Stromal cell of bone marrow (primary cell): ENCODE measurements at places on chromosomes 1 and 21.

- DNase-seq = peak; percentile 43
These were observed 87.9 kb downstream of the VAV3 start for GRCh38 chr1:107877092-107877491.

- no peak for DNase-seq
These were observed 15.5 kb downstream of the AGRN start for GRCh38 chr1:1035291-1035943.

DNA sequence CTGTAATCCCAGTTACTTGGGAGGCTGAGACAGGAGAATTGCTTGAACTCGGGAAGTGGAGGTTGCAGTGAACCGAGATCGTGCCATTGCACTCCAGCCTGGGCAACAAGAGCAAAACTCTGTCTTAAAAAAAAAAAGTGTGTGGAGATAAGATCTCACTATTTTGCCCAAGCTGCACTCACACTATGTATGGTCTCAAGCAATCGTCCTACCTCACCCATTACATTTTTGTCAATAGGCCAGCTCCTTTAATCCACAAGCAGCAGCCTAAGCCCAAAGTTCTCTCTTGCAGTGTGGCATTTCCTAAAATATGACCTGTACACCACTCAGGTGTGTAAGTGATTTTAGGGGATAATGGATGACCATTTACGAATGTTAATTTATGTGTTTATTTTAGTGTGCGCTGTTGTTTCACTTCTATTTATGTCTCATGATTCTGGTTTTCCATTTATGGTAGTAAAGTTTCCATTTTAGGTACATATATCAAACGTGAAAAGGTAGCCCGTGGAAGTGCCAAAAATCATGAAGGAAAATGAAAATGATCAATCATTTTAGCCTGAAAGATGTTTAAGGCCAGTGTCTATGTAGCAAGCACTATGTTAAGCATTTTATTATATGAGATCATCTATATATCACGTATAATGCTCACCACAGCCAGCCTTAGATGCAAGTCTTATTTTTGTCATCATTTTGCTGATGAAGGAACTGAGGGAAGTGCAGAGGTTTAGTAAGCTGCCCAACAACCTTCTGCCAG is 5.6 kb downstream of the LCK start:
- DNase-seq = no peak

- DNase-seq = no peak
These were observed 71.5 kb downstream of the MIS18A start for GRCh38 chr21:32207406-32207716.

- DNase-seq = peak; percentile 38
These were observed 34.1 kb downstream of the ACOT7 start for GRCh38 chr1:6359216-6360116.

- DNase-seq = peak; percentile 14
These were observed 43.5 kb downstream of the GBP6 start for GRCh38 chr1:89407360-89407759.

- DNase-seq = no peak
These were observed 19.5 kb downstream of the INKA2 start for GRCh38 chr1:111719674-111720132.

DNA sequence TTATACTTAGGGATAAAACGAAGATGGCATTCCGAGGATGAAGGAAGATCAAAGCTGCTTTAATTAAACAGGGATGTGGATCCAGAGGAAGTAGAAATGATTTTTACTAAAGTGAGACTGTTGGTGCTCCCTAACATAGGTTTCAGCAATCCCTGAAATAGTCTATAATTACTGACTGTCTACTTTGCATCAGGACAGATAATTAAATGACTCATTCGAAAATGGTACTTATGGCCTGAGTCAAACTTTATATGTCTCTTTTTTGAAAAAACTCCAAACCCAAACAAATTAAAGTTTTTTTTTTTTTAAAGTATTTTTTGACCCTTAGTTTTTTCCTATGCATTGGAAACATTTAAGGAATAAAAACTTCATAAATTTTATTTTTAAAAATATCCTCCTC is 90.3 kb downstream of the LYST start:
- peak; percentile 9 for DNase-seq

GRCh38 chr1:206112600-206113301 is 4.4 kb downstream of the AVPR1B start:
- no peak for DNase-seq

DNA sequence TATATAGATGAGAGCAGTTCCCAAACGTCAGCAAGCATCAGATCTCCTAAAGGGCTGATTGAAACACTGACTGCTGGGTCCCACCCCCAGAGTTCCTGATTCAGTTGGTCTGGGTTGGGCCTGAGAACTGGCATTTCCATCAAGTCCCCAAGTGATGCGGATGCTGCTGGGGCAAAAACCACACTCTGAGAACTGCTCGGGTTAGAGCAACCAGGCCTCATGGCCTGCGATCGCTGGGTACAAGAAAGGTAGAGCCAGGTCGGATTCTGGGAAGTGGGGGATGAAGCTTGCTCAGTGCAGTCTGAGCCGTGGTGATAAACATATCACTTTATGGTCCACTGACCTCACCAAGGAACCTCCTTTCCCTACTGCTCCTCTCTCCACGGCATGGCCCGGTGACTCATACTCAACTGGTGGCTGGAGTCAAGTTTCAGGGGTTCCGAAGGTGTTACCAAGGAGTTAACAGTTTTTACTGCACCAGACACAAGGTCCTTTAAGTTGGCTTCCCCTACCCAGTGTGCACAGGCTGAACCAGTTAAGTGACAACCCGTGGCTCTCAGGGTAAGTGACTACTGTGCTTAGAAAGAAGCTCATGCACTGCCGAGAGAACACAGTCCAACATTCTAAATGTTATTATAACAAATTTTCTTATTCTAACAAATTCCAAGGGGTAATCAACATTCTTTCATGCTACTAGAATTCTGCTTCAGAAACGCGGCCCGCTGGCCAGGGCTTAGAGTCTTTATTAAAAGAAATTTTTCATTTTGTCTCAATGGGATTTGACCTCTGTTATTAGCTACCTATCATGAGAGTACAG is 153.5 kb downstream of the TGFBR3 start:
- DNase-seq = no peak

GRCh38 chr1:61337981-61338848 is 255.9 kb downstream of the NFIA start:
- DNase-seq = peak; percentile 89

DNA sequence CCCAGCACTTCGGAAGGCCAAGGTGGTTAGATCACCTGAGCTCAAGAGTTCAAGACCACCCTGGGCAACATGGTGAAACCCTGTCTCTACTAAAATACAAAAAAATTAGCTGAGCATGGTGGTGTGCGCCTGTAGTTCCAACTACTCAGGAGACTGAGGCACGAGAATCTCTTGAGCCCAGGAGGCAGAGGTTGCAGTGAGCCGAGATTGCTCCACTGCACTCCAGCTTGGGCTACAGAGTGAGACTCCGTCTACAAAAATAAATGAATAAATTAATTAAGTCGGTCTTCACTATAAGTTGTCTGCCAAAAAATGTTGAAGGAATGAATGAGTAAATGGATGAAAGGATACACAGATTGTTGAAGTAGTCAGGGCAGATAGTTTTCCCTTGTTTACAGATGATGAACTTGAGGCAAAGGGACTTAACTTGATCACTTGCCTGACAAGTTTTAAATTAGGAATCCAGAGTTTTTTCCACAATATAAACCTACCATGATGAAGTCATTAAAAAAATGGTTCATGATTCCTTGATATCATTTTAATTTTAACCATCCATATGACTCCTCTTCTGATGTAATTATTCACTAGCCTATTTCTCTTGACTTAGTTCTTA is 130.8 kb downstream of the TLR5 start:
- no peak for DNase-seq

DNA sequence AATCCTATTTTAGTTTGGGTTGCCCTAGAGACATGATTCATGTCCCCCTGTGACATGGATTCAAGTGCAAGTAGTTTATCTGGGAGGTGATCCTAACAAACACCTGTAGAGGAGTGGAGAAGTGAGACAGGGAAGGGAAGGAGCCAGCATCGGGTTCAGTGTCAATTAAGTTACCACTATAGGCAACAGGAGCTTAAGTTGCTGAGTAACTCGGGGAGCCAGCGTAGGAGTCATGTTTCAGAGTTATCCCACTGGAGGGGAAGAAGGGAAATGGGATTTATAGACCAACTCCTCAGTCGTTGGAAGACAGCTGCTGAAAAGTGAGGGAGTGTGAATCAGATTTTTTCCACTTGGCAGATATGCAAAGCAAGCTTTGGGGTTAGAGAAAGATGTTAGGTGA is 54.9 kb downstream of the SLC30A7 start:
- DNase-seq = peak; percentile 71

DNA sequence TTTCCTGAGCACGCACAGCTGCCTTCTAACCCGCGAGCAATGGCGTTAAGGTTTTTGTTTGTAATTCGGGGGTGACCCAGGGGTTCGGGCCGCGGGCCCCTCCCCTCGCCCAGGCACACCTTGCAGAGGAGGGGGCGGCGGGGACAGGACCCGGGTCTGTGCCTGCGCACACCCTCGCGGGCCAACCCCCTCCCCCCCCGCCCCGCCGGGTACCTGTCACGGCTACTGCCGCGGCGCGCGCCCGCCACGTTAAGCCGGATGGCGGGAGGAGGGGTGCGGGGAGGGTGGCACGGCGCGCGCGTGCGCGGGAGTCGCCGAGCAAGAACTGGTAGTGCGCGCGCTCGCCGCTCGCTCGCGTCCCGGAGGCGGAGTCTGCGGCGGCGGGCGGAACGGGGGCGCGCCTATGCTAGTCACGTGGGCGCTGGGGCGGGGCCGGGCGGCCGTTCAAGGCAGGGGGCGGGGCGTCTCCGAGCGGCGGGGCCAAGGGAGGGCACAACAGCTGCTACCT is at the start of gene TPTE:
Gene TPTE (plus strand): TSS at position 493 of the 508 bp plus-strand sequence. CDS start 17,141 bp downstream, outside the sequence.
- no peak for DNase-seq

- no peak for DNase-seq
These were observed 136.1 kb downstream of the KIF26B start for GRCh38 chr1:245290836-245291235.

DNA sequence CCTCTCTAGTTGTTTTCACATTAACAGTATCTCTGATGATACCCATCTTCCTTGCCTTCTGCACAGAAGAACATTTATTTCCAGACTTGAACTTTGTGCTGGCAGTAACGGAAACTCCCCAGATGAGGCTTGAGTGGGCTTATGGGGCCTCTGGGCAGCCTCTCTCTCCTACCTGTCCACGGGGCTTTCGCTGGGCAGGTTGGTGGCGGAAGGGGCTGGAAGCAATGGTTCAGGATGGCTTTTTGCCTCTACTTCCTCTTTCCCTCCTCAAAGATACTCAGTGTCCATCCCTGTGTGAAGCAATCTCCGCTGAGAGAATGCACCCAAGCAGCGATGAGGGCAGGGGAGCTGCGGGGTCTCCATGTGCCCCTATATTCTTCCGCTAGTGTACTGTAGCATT is 348.2 kb downstream of the HLX start:
- DNase-seq = no peak

GRCh38 chr1:10387677-10388386 is 11.0 kb upstream of the PGD start:
- DNase-seq = peak; percentile 83

GRCh38 chr1:197526736-197527371 is 248.4 kb downstream of the DENND1B start:
- peak; percentile 9 for DNase-seq

GRCh38 chr1:3014050-3014440 is 7.2 kb upstream of the ACTRT2 start:
- no peak for DNase-seq

DNA sequence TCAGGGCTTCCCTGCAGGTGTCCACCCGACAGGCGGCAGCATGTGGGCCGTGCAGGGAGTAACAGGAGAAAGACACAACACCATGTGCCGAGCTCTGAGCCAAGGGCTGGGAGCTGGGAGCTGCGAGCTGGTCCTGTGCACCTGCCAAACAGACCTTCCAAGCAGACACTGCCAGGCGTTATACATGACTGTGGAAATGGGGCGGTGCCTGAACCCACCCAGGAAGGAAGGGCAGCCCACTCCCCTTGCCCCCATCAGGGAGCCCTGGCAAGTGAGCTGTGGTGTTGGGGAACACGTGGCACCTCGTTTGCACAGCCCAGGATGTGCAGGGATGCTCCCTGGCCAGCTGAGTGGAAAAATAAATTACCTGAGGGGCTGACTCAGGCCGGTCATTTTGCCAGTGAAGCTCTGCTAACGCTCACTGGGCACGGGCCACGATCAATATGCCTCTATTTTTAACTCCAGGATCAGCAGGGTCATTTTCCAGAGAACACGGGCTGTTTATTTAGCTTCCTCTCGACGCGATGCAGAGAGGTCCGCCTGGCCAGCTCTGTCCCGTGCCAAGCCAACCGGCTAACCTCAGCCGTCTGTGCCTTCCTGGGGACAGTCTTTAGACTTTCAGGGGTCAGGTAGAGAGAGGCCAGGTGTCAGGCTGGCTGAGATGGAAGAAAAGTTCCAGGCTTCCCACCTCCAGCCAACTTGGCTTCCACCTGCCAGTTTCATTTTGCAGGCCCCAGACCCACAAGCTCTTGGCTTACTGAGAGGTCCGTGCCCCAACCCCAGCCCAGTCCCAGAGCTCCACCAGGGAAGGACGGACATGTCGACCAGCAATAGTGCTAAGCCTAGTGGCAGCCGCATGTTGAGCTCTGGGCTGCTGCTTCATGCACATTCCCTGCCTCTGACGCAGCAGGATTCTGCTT is 196.7 kb upstream of the VAMP3 start:
- DNase-seq = peak; percentile 26

DNA sequence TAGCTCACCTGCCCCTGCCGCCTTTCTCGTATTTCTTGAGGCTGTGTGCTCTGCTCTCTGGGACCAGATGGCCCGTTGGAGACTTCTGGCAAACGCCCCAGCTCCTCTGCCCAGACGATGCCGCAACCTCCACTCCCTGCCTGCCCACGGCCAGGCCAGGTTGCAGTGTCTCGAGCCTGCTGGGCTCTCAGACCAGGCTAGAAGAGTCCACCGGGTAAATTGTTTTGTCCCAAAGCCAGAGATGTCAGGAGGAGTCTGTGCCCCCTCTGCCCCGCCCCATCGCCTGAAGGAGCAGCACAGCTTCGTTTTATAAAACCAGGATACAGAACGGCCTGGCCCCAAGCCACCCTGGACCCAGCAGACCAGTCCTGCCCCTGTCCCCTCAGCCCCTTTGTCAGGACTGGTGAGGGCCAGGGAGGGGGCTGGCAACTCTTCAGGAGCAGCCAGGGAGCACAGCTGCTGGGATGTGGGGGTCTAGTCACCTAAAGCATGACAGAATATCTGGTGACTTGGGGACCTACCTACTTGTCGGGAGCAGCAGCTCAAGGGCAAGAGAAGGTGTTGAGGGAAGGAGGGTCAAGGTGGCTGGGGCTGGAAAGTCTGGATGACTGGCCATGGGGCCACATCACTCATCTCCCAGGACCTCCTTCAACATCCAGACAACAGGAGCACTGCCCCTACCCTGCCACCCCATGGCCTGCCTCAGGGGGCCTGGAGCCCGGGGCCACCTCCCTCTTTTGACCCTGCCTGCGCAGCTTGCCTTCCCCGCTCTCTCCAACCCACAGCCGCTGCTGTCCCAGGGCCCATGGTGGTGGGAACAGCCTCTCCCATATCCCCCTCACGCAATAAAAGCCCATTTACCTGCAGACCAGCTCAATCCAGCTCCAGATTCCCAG is 33.9 kb upstream of the LBR start:
- DNase-seq = no peak
